ENCODE measurements at places on chromosomes 4 and X.

- no peak for DNase-seq
Observed at GRCh38 chr4:147638365-147638764, 21.2 kb downstream of the TMEM184C start.

GRCh38 chrX:115560978-115561604, at the start of gene PLS3:
PLS3 (plus strand) TSS chrX:115561174; CDS start chrX:115610251, 49,077 bp downstream.
- peak; percentile 89 for DNase-seq

- DNase-seq: no peak
Observed at GRCh38 chrX:133346026-133346425, 69.3 kb downstream of the GPC4 start.

DNA sequence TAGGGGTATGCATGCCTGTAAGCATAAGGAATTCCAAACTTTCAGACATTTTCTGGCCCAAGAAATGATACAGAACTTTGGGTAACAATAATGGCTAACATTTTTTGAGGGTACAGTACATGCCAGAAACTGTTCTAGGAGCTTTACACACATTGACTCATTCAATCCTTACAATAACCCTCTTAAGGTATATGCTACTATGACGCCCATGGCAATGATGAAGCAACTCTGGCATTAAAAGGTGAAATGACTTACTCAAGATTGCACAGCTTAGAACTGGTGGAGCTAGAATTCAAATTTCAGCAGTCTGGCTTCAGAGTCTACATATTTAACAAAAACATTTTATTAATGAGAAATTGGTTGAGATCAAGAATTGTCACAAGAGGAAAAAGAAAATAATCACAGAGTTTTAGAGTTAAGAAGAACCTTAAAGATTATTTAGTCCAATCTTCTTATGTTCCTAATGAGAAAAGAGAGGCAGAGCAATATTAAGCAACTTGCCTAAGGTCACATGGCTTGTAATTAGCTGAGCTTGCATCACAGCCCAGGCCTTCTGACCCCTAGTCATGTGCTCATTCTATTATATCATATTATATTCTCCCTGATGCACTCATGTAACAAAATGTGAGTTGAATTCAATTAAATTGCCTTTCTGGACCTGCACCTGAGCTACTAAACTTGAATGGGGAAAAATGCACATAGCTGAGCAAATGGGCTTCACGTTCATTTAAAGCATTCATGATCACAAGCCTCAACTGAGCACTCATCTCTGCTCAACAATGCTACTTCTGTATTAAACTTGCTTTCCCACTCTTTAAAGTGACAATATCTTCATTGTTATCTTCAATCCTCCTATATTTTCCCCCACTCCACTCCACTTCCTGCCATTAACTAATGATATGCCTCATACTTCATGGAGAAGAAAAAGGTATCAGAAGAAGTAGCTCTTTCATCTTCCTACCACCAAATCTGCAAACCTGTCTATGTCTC, 73.2 kb downstream of the ENOX2 start:
- no peak for DNase-seq

GRCh38 chr4:15003891-15004738, 1.8 kb downstream of the CPEB2 start:
- peak; percentile 4 for DNase-seq

DNA sequence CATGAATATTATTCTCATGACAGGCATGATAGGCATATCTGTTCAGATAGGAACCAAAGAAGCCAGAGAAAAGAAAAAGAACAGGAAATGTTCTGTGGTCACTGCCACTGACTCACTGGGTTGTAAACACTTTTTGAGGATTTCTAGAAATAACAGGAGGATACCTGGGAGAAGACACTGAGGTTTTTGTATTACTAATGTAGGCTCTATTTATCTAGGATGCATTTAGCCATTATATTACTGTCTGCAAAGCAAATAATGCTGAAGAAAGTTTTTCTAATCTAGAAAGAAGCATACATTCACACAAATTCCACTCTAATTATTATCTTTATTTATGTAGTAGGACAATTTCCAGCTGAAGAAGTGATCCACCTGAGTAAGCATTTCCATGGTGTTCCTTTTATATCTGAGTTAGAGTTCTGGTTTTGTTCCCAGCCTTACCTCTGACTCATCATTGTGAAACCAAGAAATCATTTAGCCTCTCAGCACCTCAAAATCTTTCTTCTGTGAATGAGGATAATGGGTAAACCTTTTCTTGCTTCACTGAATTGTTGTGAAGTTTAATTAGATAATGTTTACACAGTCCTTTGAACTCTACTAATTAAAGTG, 40.2 kb upstream of the EPGN start:
- peak; percentile 59 for DNase-seq

DNA sequence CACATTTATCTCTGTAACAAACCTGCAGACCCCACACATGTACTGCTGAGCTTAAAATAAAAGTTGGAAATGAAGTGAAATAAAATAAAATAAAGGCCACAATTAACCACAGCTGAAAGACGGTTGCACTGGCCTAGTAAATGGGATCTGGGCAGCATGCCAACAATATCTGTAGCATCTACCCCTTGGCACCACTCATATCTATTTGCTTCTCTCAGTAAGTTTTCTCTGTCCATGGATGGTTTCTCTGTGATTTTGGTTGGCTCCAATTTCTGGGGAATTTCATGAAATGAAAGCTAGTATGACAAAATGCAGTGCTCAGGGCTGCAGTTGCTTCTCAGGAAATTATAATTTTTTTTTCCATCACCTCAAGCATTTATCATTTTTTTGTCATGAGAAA, 172.0 kb upstream of the IL15 start:
- no peak for DNase-seq

DNA sequence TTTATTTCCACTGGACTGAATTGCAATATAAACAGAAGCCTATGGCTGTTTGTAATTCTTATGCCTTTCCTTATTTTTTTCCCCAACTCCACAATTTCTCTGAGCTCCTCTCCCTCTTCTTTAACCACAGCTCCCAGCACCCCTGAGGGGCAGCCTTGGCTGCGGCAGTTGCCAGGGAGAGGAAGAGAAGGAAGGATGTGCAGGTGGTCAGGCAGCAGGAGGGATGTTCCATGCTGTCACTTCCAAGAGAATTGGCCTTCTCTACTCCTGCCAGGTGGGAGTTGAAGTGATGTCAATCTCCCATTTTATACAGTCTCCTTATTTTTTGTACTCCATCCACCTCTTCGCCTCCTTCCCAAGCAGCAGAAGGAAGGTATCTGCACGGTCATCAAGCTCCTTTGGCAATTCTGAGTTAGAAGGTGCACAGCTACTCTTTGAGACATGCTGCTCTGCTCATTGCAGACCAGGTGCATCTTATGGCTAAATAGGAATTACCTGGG, 343.3 kb upstream of the RPS6KA3 start:
- DNase-seq: no peak

GRCh38 chr4:140069066-140069465, 84.9 kb downstream of the MAML3 start:
- DNase-seq: peak; percentile 35

GRCh38 chr4:152479428-152480026, 56.4 kb downstream of the FBXW7 start:
- no peak for DNase-seq

- DNase-seq: peak; percentile 29
Observed at GRCh38 chr4:143358923-143359643, 22.4 kb downstream of the GAB1 start.

GRCh38 chrX:71191248-71191647, 31.8 kb upstream of the GJB1 start:
- no peak for DNase-seq

DNA sequence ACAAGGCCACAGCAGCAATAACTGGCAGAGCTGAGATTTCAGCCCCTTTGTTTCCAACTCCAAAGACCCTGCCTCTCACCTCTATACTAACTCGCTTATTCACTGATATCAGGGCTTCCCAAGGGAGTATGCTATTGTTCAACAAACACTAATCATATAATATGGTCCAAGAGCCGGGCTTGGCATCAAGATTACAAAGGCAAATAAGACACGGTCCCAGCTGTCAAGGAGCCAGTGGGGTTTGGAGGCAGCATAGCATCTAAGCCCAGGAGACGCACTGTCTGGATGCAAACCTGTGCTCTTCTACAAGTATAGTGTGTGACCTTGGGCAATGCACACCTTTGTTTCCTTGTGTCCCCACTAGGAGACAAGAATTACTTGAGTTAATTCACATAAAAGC, 28.7 kb downstream of the PAPSS1 start:
- DNase-seq: no peak

DNA sequence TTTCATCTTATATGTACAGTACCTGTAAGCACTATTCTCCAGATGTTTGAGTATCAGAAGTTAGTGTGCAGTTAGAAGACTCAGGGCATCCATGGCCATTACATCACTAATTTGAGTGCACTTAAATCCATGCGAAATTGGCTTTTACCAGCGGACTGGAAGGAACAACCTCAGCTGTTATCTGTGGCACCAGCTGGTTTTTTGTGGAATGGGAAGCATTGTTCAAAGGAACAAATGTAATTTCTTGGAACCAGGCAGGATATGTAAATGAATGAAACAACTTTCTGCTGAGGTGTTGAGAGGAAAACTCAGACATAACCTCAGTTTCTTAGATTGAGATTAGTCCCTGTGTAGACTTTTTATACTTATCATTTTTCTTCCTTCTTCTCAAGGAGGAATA, 60.2 kb downstream of the PDGFRA start:
- DNase-seq: no peak

DNA sequence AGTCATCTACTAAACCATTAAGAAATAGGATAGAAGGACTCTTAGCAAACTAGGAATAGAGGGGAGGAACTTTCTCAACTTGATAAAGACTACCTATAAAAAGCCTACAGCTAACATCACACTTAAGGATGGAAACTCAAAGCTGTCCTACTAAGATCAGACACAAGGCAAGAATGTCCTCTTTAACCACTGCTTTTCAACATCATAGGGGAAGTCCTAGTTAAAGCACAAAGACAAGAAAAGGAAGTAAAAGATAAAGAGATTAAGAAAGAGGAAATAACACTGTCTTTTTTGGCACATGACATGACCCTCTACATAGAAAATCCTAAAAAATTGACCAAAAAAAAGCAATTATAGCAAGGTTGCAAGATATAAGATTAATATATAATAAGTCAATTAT, 136.6 kb downstream of the FBXW7 start:
- DNase-seq: no peak

- DNase-seq: no peak
Observed at GRCh38 chrX:43560247-43560946, 95.7 kb upstream of the MAOA start.

- peak; percentile 35 for DNase-seq
Observed at GRCh38 chrX:2928191-2928582, 952 bp downstream of the ARSD start.

- DNase-seq: no peak
Observed at GRCh38 chr4:5887011-5887360, 5.9 kb downstream of the CRMP1 start.

DNA sequence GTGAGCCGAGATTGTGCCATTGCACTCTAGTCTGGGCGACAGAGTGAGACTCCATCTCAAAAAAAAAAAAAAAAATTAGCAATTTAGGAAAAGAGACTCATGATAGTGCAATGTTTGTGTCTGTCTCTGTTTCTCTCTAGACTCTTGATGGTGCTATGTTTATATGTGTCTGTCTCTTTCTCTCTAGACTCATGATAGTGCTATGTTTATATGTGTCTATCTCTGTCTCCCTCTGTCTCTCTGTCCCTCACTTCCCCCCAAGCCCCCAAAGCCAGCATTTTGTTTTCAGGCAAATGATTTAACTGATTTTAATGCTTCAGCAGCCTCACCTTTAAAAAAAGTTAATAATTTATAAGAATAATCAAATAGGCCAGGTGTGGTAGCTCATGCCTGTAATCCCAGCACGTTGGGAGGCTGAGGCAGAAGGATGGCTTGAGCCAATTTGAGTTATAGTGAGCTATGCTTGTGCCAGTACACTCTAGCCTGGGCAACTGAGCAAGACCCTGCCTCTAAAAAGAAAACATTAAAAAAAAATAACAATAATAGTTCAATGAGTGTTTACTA, 6.9 kb downstream of the MOB1B start:
- DNase-seq: no peak

DNA sequence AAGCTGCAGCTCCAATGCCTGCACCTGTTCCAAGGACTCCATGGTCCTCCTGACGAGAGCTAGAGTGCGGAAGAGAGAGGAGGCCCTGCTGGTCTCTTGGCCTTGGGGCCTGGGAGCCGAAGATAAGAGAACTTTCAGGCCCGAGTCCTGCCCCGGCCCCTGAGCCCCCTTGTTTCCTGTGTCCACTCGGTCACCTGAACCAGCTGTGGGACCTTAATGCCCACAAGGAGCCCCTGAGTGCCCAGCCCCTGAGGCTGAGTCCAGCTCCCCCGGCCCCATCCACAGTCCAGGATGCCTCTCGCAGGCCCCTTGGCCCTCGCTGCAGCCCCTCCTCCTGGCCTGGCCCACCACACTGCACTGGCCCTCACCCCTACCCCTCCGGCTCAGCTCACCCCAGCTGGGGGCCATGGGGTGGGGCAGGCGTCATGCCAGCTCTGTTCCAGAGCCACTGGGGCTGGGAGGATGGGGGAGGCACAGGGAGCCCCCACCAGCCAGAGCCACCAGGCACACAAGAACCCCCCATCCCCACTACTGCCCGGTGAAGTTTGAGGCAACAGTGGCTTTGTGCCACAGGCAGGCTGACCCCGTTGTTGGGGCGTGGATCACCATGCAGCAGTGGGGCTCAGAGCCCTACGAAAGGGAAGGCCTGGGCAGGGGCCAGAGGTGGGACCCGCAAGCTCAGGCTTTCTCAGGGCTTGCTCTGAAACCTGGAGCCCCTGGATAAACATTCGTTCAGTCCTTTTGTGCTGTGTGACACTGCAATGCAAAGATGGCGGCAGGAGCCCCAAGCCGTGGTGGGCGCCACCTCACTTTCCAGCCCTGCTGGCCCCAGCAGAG, 14.1 kb downstream of the NAT8L start:
- no peak for DNase-seq

GRCh38 chr4:5368426-5368825, 317.1 kb downstream of the STK32B start:
- DNase-seq: no peak

GRCh38 chr4:41746440-41747229, 1.9 kb downstream of the PHOX2B start:
- no peak for DNase-seq

DNA sequence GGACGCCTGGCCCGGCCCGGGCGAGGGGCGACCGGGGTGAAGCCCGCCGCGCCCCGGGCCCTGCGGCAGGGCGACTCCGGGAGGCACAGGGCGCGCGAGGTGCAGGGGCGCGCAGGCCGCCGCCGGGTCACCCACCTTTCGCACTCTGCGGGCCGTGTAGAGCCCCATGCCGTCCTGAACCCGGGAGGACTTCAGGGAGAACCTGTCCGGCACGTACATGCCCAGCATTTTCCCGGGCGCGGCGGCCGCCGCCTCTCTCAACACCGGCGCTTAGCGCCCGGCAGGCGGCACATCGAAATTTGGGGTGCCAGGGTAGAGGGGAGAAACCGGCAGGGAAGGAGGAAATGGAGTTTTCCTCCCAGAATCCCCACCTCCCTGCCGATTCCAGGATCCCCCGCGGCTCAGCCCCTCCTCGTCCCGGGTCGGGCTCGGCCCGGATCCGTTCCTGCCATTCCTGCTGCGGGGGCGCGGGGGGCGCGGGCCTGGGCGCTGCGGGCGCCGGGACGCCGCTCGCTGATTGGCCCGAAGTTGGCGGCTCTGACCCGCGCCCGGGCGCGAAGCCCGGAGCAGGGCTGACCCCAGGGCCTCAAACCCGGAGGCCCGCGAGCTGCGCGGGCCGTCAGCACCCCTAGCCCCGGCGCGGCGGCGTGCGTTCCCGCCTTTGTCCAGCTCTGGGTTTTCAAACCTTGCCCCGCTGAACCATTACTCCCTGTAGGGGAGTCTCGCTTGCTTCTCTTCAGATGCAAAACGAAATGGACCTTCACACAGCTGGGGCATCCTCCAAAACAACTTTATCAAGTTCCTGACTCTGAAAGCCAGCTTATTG, at the start of gene PRDM5:
Gene PRDM5, minus strand, starts transcription at position 346 of the 826 bp plus-strand sequence. Its CDS starts 118 bp downstream, at position 228.
- DNase-seq: peak; percentile 67

GRCh38 chr4:39124885-39125599, 57.3 kb upstream of the WDR19 start:
- no peak for DNase-seq
